ENCODE measurements at places on chromosomes 16 and 17.

- no peak for DNase-seq
These were observed 24.1 kb upstream of the DYNLL2 start for GRCh38 chr17:58059141-58059540.

DNA sequence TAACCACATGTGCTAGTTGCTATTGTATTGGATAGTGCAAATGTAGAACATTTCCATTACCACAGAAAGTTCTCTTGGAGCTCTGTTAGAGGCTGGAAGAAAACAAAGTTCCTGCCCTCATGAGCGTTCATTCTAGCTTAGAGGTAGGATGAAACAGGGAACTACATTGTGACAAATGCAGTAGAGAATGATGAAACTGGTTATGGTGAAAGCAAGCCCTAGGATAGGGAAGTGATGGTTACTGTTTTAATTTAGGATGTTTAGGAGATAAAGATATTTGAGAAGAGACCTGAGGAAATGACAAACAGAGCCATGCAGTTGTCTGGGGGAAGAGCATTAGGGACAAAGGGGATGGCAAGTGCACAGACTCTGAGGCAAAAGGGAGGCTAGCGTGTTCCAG, 50.7 kb downstream of the AATF start:
- DNase-seq = no peak

DNA sequence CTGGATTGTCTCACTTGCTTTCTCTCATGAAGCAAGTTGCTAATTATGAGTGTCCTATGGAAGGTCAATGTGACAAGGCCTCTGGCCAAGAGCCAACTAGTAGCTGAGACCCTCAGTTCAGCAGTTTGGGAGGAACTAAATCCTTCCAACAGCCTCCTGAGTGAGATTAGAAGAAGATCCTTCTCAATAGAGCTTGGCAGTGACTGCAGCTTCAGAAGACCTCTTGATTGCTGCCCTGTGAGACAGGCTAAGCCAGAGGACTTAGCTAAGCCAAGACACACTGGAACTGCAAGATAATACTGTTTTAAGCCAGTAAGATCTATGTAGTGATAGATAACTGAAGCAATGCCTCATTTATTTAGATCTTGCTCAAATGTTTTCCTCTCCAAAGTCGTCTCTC, 34.3 kb downstream of the PCTP start:
- no peak for DNase-seq

DNA sequence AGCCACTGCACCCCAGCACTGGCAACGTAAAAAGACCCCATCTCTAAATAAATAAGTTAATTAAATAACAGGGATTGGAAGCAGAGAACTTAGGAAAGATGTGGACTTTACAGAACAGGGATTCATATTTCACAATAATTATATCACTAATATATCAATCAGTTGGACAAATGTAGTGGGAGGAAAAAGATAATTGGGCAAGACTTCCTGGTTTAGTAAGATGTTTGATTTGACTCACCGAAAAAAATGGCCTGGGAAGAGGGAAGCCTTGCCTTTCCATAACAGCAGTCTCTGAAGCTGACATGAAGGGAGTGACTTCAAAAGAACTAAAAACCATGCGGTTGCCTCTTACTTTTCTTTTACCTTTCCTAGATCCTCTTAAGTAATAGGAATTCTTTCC, 15.2 kb upstream of the C17orf78 start:
- DNase-seq = no peak

DNA sequence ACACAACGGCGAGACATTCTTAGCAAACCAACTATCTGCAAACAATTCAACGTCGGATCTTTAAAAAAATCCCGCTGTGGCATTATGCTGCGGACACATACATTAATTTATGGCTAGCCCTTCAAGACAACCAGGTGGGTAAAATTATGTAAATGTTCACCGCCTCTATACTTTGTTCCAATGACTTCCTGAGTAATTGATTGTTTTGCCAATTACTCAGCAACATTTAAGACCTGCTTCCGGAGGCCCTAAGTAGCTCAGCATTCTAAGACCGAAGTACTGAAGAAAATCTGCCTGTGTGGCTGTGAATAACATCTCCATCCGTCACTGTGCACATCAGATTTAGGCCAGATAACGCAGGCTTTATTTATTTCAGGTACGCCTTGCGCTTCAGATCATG, 23.3 kb downstream of the QPRT start:
- DNase-seq = no peak

DNA sequence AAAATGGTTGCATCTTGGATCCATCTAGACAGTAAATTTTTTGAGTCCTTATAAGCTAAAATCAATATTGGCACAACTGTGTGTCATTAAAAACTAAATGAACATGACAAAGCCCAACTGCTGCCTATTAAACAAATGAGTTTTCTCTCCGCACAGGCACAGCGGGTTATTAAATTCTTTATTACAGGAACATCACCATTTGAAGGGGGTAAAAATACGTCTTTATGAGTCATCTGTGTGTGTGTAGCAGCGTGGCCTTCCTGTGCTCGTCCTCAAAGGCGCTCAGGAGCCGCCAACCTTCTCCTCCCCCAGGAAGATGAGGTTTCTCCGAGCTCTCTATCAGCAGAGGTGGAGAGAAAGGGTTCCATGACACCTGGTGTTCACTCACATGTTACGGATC, 62.6 kb upstream of the SDK2 start:
- no peak for DNase-seq

GRCh38 chr16:29992344-29992967, 3.0 kb downstream of the HIRIP3 start:
- no peak for DNase-seq

DNA sequence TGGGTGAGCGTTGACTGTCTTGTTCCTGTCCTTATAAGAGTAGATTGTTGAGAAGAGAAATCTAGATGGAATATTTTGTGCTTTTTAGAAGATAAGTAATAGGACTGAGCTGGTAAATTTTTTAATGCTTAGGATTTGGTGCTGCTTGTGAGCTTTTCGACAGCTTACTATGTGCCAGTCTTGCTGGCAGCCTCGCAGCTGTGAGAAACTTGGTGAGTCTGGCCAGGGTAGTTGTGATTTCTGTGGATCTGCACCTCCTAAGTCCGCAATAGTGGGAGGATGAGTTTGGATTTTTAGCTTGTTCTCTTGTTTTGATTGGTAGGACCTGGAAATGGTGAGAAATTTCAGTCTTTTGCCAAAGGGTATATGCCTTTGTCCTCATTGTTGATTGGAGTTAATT, 3.6 kb downstream of the SOCS7 start:
- no peak for DNase-seq
